ENCODE measurements at places on chromosomes 16 and 17.

GRCh38 chr17:2709183-2709661 lies 2.3 kb downstream of the CLUH start:
- no peak for DNase-seq

DNA sequence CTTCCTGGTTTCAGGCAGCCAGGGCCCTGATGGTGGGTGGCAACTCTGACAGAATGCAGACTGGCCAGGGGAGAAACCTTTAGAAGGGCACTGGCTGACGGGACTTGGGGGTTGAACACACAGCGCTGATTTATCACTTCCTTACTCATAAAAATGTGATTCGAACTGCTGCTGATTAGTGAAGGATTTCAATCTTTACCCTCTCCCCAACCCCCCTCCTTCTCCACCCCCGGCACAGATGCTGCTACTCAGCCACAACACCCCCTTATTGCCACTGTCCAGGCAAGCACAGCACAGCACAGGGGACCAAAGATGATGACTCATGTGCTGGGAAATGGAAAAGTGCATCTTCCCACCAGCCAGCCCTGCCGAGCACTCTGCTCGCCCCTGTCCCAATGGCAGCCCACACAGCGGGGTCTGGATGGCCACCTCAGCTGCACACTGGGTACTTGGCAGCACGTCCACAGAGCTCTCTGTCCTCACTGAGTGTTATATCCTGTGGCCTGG lies 70.1 kb downstream of the SMG6 start:
- DNase-seq, result no peak

- DNase-seq, result no peak
Measured at GRCh38 chr17:2897605-2898004, 101.4 kb downstream of the RAP1GAP2 start.

DNA sequence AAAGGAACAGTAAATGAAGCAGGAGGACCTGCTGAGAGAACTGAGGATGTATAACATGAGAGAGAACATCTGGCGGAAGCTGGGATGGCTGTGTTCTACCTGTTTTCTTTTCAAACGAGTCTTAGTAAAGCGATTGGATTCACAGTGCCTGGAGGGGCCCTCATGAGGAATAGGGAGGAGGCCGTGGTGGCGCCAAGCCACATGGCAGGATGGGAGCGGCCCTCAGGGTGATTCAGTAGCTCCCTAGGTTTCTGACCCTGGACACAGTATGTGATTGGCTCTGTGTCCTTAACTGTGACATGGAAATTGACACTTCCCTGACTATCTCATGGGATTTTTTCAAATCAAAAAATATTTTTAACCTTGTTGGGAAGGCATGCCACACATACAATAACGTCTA lies 32.1 kb downstream of the USP43 start:
- DNase-seq, result no peak

DNA sequence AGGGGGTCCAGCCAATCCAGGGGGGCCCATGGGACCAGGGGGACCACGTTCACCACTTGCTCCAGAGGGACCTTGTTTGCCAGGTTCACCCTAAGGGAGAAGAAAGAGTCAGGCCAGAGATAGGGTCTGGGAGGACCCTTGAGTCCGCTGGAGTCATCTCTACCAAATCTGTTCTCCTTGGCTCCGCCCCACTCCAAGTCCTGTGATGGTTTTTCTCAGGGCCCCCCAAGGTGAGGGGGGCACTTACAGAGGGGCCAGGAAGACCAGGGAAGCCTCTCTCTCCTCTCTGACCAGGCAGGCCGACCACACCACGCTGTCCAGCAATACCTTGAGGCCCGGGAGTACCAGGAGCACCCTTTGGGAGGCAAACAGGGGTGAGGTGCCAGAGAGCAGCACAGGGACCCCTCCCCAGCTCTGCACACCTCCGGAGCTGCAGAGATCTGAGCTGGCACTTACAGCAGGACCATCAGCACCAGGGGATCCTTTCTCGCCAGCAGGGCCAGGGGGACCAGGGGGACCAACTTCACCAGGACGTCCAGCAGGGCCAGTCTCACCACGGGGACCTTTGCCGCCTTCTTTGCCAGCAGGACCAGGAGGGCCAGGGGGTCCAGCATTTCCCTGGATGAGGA lies 12.4 kb downstream of the COL1A1 start:
- no peak for DNase-seq
